Natural killer cell treated with Interleukin-12 subunit alpha and Interleukin-12 subunit beta and Interleukin-15 and Interleukin-18, amount 100 ng/mL, for 72 hours (primary cell): ENCODE measurements at places on chromosomes 5 and 9.

- DNase-seq = no peak
Measured at GRCh38 chr5:141402553-141403243, at the start of gene PCDHGA9. Gene PCDHGA9, plus strand, starts transcription at chr5:141402778. Its CDS starts 175 bp downstream, at chr5:141402953.

DNA sequence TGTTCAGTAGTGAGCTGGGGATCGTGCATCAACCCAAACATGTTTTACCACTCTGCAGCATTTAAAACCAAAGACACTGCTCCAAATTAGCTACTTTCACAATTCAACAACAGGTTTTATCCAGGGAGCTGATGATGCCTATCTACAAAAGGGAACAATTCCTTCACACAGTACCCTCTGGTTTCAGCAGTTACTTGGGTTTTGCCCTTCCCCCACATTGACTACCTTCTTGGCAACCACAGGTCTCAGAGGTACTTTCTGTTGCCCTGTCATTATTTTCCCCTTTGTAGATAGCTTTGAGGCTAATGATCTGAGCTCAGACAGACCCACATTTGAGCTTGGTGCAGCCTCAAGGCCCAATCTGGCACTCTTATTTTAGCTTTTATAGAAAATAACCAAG is 96.1 kb downstream of the WDR41 start:
- no peak for DNase-seq

DNA sequence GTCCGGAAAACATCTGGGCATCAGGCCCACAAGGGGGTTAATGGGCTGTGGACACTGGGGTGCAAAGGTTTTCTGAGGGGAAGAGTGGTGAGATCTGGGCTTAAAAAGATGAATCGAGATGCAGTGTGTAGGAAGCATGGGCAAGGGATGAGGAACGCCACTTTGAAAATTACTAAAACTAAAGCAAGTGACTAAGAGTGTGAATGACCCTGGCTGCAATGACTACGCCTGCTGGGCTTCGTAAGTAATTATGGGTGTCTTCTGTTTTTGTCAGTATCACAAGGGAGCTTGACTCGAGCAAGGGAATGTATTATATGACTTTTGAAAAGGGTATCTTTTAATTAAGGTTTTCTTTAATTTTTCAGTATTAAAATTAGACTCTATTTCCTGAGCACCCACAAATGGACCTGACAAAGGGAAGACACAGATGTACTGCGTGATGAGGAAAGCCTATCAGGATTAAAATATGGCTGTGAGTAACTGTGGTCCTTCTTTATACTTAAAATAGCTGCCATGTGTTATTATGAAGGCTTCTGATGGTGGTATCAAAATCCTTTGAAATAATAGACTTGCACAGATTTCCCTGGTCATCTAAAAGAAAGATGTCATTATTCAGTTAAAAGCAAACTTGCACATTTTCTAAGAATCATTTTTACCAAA is 4.2 kb downstream of the CTXN3 start:
- DNase-seq = no peak

DNA sequence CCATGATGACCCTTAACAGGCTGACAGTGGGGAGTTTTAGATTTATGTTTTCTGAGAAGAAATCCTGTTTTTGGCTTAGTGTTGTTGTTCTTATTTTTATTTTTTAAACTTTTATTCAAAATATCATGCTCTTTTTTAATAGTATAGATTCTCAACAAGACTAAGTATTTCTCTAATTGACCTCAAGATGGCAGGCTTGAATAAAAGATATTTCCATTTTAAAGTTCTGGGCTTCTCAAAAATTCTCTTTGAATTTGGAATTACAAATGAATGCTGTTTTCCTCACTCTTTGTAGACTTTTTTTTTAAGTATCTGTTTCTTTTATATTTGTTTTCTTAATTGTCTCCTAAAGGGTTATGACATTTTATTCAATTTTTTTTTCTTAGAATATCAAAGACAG is 50.0 kb upstream of the SH3GL2 start:
- no peak for DNase-seq

DNA sequence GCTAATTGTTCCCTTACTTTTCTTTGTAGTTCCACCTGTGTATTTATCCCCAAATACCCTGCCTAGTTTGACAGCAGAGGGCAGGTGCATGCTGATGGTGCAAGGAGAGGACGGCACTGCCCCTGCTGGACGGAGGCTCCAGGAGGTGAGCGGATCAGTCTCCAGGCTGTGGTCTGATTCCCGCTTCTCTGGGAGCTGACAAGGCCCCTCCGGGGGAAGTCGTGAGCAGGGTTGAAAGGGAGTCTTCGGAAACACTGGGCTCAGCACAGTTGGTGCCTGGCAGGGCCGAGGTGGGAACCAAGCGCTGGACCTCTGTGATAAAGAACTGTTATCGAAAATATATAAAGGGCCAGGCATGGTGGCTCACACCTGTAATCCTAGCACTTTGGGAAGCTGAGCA is 52.9 kb downstream of the RASGEF1C start:
- DNase-seq = no peak

DNA sequence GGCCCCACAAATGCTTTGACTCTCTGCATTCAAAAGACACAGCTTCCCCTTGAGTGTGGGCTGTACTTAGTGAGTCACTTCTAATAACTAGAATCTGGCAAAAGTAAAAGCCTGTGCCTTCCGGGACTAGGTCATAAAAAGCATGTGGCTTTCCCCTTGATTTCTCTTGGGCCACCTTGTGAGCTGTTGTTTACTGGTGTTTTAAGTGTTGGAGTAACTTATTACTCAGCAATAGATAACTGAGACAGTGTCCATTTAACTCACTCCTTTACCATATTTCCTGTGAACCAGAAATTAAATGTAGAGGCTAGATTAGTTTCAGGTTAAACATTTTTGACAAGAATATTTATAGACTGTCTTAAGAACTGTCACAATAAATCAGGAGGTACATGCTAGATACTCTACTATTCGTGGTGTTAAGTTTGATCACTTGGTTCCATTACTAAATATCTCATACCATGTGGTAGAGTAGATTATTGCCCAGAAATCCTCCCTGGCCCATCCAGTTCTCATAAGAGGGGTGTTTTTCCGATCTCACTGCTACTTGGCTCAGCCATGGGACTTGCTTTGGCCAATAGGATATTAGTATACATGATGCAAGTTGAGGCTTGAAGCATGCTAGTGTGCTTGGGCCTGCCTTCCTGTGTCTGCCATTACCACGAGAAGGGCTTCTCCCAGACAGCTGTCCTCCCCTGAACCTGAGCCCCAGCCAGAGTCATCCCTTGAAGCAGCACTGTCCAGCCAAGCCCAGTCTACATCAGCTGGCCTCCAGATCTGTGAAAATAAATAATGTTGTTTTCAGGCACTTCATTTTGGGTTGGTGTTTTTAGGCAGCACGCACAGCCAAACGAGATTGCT is 10.4 kb upstream of the CMBL start:
- no peak for DNase-seq

DNA sequence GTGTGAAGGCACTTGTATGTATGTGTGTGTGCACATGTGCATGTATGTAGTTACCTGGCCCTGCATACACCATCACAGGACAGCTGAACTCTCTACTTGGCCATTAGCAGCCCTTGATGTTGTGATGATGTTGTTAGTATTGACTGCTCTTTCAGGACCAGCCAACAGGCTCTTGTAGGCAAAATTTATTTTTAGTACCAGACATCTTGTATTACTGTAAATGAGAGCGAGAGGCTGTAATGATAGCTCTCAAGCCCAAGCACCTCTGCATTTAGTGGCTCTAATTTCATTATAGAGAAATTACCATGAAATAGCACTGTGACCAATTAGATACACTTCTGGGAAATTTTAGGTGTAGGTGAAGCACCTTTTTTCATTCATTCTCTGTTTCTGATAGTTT is 158.0 kb downstream of the SMARCA2 start:
- DNase-seq = no peak

- DNase-seq = no peak
Measured at GRCh38 chr5:56233230-56233629, at the start of gene ANKRD55. Gene ANKRD55, minus strand, starts transcription at chr5:56233330. Its CDS starts 417 bp downstream, at chr5:56232913.

DNA sequence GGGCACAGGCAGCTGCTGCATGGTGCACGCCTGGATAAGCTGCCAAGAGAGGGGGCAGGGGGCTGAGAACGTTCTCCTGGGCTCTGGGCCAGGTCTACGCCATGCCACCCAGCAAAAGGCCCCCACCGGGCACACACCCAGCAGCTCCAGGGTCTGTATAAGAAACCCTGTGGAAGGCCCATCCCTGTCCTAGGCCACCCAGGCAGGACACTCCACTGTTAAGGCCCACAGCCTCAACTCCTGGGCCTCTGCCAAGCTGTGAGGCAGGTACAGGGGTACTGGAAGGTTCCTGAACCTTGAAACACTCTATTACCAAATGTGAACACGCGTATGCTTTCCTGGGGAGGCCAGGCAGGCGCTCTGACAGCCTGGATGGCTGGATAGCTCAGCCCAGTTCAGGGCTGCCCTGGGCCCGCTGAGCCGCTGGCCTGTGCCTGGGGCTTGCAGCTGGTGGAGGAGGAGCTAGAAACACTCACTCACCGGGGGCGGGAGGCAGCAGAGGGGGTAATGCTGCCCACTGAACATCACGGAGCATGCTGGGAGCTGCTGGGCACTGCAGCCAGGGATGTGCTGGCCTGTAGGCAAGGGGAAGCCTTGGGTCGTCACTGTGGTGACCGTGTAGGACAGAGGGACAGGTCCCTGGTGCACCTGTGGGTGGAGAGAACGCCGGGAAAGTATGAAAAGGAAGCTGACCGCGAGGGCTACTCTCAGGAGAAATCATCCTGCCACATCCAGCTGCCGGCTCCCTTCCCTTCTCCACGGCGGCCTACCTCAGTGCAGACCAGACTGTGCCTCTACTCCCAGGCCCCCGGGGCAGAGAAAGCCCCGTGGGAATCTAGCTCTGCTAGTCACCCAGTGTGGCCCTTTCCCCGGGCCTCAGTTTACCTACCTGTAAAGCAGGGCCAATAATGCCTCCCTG is 6.0 kb downstream of the RNF44 start:
- DNase-seq = no peak

GRCh38 chr5:65262649-65263059 is 219.1 kb downstream of the ADAMTS6 start:
- no peak for DNase-seq

DNA sequence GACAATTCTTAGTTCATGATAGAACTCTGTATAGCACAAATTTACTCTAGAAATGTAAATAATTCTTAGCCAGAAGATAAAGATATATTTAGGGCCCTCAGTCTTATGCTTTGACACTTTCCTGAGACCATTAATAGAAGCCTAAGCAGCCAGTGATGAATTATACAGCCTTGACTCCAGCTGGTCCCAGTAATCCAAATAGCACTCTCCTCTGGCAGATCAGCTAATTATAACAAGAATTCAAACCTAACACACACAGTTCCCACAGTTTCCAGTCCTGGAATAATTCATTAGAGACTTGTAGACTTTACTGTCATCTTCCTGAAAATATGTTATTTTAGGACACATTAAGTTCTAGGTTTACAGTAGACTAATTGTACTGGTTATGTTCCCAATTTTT is 50.4 kb downstream of the SHOC1 start:
- DNase-seq = no peak

DNA sequence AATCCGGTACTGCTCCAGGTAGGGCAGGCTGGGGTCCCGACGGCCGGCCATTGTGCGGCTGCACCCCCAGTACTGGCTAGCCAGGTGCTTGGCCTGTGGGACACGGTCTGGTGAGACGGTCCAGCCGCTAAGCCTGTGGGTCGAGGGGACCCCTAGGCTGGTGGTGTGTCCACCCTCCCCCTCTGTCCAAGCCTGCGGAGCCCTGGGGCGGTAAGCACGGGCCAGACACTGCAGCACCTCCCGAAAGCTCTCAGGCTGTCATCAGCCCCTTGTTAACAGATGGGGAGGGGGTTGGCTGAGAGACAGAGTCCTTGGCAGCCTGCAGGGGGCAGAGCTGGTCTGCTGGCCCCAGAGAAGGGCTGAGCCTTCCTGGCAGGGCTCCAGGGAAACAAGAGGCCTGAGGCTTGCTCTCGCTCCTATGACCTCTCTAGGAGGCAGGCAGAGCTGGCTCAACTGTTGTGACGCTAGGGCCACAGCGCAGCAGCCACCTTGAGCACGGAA is 11.8 kb upstream of the MRNIP start:
- no peak for DNase-seq

GRCh38 chr9:7129391-7129790 is 371.6 kb downstream of the KDM4C start:
- DNase-seq = no peak

DNA sequence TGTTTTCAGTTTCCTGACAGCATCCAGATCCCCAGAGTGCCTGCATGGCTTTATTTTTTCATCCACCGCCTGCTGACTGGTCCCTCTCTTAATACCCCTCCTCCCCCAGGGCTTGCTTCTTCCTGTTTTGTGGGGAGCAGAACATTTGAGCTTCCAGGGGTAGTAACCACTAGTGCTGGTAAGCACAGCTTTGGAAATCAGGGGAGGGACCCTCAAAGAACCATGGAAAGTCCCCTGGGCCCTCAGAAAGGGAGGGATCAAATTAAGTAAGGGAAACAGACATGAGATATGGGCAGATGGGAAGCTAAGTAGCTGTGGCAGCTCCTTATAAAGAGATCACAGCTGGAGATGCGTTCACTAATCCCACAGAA is 26.8 kb downstream of the GRIA1 start:
- DNase-seq = no peak

DNA sequence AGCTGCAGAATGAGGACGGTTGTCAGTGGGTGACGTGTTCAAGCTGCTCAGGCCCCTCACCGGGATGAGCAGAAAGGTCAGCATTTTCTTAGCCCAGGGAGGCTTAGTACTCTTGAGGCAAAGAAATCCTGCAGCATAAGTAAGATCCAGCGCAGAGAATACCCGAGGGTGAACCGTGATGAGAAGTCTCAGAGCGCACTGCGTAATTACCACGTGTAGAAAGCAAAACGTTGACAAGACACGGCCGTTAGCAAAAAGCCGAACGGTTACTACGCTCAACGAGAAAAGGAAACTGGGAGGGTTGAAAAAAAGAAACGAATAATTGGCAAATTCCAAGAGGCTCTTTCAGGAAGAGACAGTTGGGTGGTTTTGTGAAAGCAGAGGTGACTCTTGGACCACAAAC is 104.0 kb downstream of the COL23A1 start:
- no peak for DNase-seq

DNA sequence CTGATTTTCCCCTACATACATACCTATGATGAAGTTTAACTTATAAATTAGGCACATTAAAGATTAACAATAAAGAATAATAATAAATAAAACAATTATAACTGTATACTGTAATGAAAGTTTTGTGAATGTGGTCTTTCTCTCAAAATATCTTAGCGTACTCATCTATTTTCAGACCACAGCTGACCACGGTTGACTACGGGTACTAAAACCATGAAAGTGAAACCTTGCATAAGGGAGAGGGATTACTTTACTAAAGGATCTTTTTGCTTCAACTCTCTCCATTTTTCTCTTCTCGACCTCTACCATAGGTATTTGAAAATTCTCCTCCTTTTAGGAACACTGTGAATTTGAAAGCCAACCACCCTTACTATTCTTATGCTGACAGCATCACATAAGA is 475.5 kb downstream of the CETN3 start:
- no peak for DNase-seq

DNA sequence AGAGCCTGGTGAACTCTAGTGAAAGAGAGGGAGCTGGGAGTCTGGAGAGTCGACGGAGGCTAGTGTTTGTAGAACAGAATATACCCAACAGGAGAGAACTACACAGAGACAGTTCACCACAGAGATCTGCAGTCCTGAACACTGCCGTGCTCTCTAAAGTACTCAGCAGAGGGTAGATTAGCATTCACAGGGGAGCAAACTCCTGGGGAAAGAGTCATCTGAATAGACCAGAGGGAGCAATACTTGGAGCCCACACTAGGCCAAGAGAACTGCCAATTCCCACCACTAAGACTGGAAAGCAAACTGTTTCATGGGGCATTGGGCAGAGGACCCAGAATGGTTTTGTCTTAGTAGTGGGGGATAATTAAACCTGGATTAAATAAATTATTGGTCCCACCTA is 235.6 kb downstream of the EDIL3 start:
- no peak for DNase-seq

GRCh38 chr5:135694906-135695305 is 116.1 kb upstream of the CXCL14 start:
- no peak for DNase-seq
